NCI-H2171 treated with DMSO at 0.1 percent for 48 hours (cell line): ENCODE measurements at places on chromosomes 7 and 10.

- DNase-seq, result peak; percentile 37
Observed at GRCh38 chr7:74217455-74218342, 7.9 kb downstream of the LAT2 start.

DNA sequence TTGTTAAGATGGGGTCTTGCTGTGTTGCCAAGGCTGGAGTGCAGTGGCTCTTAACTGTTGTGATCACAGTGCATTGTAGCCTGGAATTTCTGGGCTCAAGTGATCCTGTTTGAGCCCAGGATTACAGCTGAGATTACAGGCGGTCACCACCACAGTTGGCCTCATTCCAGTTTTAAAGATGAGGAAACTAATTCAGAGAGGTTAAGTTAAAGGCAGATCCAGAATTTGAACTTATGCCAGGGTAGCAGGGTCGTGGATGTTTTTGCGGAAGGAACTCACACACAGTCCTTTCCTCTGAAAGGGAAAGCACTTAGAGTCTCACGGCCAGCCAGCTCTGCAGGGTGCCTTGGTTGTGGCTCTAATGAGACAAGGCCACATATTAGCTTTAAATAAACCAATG, 84.7 kb downstream of the MMRN2 start:
- no peak for DNase-seq

DNA sequence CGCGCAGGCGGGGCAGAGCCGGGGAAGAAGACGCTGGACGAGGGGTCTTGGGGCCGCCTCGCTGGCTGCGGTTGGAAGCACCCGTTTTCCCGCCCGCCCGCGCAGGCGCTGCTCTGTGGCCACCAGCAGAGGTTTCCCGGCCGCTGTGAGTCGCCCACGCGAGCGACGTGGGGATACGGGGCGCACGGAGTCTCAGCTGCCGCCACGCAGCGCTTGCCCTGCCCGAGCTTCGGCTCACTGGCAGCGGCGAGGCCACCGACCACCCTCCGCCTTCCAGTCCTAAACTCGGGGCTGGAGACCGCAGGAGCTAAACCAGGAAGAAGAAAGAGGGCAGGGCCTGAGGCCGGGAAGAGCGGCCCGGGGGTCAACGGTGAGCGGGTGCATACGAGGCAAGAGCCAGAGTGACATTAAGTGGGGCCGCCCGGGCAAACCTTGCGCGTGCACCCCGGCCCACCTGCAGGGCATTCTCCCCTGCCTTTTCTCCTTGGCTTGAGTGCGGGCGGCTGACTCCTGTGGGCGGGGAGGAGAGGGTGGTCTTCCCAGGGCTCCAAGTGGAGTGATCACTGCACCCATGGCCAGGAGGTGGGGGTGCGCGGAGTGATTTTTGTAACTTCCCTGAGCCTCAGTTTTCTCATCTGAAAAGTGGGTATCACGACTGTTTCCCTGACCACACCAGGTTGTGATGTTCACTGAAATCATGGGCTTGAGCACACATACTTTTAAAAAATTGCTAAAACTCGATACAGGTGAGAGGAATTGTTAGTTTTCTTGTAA, 7.1 kb upstream of the EMX2 start:
- no peak for DNase-seq

- no peak for DNase-seq
Observed at GRCh38 chr10:51382181-51382580, 307.9 kb downstream of the PRKG1 start.

DNA sequence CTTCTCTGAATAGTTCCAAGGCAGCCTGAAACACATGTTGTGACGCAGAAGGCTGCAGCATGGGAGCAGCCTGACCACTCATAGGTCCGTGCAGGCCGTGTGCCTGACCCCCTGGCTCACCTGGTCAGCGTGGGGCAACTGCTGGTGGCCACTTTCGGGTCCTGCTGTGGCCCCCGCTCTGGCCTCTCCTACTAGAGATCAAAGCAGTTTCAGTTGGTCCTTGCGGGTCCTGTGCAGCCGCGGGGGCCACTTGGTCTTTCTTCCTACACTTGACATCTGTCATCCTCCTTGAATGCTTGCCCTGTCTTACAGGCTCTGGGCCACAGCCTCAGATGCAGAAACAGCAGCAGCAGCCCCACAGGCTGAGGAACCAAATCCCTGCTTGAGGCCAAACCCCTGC, 320.8 kb upstream of the ZNF32 start:
- no peak for DNase-seq

- no peak for DNase-seq
Observed at GRCh38 chr10:63261496-63261895, 128.4 kb downstream of the NRBF2 start.

DNA sequence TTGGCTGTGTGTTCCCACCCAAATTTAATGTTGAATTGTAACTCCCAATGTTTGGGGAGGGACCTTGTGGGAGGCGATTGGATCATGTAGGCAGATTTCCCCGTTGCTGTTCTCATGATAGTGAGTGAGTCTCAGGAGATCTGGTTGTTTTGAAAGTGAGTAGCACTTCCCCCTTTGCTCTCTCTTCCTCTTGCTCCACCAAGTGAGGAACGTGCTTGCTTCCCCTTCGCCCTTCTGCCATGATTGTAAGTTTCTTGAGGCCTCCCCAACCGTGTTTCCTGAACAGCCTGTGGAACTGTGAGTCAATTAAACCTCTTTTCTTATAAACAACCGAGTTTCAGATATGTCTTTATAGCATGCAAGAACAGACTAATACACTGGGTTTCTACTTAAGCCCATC, 176.3 kb downstream of the CDK14 start:
- no peak for DNase-seq

- no peak for DNase-seq
Observed at GRCh38 chr7:46137725-46138124, 216.7 kb upstream of the IGFBP3 start.

- DNase-seq, result no peak
Observed at GRCh38 chr7:44157116-44158080, 16.3 kb upstream of the MYL7 start.

- no peak for DNase-seq
Observed at GRCh38 chr10:84523526-84523925, 195.1 kb downstream of the CCSER2 start.

DNA sequence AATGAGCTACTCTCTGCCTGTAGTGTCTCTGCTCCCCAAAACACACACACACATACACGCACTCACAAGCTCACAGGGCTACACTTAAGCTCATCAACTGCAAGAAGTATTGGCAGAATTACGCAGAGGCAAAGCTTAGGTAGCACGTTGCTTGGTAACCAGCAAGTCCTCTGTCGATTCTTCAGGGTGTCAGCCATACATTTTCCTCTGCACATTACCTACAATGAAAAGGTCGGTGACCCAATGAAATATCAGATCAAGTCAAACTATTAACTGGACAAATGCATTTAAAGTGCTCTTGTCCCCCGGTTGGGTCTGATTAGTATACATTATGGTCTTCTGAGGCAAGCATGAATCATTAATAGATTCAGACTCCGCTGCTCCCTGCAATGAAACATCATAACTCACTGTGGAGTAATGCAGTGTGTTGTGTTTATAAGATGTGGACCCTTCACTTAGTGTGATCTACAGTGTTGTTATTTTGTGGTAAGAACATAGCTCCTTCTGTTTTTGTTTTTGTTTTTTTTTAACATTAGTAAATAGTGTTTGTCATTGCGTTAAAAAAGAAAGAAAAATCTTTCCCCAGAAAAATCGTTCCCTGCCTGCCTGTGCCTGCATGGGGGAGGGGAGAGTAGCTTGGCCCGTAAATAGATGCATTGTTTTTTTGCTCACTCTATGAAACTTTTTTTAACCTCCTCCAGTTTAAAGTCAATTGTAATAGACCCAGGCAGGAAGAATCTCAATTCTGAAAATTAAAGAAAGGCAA, 325.5 kb downstream of the SFMBT2 start:
- no peak for DNase-seq

DNA sequence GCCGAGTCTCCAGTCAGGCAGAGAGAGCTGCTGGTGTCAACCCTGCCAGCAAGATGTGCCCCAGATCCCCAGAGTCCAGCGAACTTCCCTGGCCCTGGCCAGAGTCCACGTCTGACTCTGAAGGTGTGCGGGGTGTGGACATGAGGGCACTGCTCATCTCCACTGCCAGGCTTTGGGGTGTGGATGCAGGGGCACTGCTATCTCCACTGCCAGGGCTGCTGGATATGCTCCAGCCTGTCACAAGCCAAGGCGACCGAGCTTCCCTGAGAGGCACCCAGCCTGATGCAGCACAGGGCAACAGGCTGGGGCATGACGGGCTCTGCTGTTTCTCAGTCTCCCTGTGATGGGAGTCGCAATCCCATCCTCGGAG, 596.8 kb downstream of the PTPRN2 start:
- peak; percentile 16 for DNase-seq

DNA sequence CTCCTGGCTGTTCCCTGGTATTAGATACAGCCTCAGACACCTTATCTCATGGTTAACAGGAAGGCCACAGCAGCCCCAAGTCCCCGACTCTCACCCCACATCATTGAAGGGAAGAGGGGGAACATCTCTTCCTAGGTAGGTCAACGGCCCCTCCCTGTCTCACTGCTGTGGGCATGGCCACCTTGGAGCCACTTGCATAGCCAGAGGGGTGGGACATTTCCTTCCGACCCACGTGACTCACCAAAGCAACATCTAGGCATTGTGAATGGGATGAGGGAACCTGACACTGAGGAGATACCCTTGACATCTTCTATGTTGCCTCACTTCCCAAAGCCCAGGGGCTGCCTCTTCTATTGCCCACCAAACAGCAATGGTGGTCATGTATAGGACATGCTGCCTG, 68.5 kb upstream of the GPR26 start:
- DNase-seq, result no peak

GRCh38 chr7:66423729-66424128, 205.0 kb upstream of the KCTD7 start:
- DNase-seq, result no peak

DNA sequence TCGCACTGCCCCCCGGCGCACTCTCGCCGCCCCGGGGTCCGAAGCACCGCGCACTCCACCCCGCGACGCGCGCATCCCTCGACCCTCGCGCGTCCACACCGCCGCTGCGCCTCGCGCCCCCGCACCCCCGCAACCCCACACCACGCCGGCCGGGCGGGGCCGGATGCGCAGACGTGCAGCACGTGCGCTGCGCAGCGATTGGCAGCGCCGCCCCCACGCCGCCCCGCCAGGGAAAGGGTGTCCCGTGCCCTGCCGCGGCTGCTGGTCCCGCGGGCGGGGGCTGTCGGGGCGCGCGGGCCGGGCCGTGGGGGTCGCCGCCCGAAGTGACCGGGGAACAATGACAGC, 53.7 kb upstream of the KDM7A start:
- peak; percentile 24 for DNase-seq

DNA sequence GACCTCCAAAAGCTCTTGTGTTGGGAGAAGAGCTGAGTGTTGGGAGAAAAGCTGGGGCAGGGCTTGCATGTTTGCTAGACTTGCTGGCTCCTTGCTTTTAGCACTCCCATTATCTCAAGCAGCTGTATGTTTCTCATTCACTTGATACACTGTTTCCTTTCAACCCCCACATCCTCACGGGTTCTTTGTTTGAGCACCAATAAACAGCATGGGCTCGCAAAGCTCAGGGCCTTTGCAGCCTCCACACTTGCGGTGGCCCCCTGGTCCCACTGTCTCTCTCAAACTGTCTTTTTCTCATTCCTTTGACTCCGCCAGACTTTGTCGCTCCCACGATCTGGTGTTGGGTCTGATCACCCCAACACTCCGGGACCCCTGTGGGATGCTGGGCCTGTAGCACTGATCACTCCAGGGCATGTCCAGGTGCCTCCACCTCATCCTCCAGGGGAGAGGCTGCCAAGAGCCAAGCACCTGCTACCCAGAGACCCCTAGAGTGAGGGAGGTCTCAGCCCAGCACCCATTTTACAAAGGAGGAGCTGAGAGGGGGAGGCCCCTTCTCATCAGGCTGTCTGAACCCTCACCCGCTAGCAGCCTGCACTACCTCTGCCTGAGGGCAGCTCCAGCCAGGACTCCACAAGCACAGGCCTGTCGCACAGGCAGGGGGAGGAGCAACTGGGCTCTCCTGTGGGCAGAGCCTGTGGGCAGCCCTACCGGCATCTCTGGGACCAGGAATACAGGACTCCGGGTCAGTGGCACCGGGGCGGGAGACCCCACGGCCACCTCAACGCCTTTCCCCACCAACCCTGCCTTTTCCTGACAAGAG, 49.1 kb upstream of the MSMB start:
- DNase-seq, result no peak

GRCh38 chr10:3754727-3755439, 30.1 kb downstream of the KLF6 start:
- DNase-seq, result no peak

DNA sequence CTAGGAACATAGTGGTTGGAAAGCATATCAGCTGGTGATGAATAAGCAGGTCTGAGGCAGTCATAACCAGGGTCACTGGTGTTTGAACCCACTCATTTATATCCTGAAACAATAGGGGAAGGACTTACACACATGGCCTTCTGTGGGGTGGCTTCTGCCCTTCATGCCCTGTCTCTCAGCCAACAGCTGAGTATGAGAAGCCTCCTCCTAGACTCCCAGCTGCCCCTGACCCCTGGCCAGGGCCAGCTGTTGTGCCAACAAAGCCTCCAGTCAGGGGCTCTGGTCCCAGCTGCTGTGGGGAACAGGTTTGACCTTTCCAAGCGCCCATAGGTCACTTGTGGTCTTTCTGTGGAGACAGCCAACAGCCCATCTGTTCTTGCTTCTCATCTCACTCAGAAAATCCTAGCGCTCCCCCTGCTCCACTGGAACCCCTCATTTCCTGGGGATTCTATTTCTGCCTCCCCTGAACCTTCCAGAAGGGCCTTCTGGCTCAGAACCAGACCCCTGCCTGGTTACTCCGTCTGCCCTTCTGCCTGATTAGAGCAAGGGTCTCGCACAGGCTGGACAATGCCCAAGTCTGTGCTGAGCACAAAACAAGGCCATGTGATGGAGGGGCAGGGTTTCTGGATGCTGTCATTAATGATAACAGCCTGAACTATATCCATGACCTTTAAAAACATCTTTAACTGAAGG, 9.7 kb upstream of the PURB start:
- no peak for DNase-seq

DNA sequence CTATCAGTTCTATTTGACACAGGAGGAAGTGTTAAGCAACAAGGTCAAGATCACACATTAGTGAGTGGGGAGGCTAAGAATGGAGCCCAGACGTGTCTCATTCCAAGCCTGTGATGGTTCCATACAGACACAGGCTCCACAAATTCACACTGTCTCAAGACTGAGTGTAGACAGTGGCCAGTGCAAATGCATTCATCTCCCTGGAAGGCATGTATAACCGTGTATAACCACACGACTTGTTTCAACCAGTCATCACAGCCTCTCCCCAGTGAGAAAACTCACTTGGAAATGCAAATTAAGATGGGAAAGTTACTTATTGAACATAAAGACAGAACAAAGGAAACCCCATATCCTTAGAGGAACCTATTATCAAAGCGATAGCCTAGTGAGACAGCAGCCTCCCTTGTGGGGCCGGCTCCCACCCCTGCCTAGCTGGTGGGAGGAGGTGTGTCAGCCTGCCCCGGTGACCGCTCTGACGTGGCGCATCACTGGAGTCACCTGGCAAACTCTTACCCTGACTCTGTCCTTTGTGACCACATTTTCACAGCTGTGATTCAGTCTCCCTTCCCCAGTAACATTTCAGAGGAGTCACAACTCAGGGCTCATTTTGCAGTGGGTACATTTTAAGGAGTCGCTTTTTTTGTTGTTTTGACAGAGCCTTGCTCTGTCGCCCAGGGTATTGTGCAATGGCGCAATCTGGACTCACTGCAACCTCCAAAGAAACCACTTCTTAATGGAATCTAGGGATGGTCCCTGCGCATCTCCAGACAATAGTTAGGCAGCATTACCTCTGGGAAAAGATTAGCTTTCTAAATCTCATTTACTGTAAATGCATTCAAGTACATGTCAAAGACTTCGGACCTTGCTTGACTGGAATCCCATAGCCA, 126.6 kb upstream of the PARD3 start:
- no peak for DNase-seq
